ENCODE measurements at places on chromosomes 3 and 15.

- DNase-seq: no peak
These were observed 18.8 kb upstream of the MOBP start for GRCh38 chr3:39448506-39449233.

DNA sequence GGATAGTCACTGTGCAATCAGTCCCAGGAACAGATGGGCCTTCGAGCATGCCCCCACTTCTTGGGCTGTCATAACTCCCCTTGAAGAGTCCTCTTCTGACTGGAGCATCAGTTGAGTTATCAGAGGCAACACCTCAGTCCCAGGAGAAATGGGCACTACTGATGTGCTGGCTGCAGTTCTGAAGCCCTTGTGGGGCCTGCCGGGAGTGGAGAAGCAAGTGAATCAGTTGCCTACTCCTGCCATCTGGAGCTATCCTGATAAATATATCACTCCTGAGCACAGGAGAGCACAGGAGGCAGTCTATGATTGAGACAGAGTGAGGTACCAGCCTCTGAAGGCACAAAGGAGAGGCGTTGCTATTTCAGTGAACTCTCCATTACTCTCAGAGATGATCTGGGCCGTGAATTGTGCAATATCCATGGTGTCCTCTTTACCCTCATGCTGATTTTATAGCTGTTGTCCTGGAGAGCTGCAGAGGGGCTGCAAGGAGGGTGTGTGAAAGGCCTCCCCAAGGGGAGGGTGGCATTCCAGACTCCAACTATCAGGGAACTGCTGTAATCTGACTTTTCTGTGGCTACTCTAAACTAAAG lies 344.2 kb upstream of the ROPN1 start:
- no peak for DNase-seq

DNA sequence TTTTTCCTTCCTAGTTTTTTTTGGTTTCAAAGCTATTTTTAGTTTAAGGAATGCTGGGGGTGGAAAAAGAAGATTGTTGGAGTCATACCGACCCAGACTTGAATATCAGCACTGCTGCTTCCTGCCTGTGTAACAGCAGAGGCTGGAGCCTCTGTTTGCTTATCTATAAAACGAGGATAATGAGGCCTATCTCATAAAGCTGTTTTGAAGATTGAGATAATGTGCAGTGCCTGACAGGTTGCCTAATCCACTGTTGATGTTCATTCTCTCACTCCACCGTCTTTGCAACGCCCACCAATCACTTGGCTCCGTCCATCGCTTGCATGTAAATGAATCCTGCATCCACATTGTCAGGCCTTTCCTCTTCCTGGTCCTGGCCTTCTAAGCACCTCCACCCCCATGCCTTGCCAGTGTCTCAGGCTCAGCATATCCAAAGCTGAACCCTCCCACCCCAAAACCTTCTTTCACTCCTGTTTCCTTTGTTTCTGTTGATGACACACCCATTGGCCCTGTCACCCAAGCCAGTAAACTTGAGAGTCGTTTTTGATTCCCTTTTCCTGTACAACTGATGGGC lies 94.9 kb downstream of the MEX3B start:
- DNase-seq: no peak

GRCh38 chr3:46089237-46090011 lies 62.1 kb upstream of the XCR1 start:
- no peak for DNase-seq

Data from smooth muscle cell of the brain vasculature (primary cell).